ENCODE measurements at places on chromosomes 2 and 18.

GRCh38 chr2:11726384-11726783, 20.0 kb upstream of the LPIN1 start:
- DNase-seq, result no peak

- no peak for DNase-seq
Measured at GRCh38 chr2:213422211-213422610, 137.9 kb downstream of the SPAG16 start.

- DNase-seq, result no peak
Measured at GRCh38 chr18:62938487-62938886, 223.1 kb downstream of the PHLPP1 start.

DNA sequence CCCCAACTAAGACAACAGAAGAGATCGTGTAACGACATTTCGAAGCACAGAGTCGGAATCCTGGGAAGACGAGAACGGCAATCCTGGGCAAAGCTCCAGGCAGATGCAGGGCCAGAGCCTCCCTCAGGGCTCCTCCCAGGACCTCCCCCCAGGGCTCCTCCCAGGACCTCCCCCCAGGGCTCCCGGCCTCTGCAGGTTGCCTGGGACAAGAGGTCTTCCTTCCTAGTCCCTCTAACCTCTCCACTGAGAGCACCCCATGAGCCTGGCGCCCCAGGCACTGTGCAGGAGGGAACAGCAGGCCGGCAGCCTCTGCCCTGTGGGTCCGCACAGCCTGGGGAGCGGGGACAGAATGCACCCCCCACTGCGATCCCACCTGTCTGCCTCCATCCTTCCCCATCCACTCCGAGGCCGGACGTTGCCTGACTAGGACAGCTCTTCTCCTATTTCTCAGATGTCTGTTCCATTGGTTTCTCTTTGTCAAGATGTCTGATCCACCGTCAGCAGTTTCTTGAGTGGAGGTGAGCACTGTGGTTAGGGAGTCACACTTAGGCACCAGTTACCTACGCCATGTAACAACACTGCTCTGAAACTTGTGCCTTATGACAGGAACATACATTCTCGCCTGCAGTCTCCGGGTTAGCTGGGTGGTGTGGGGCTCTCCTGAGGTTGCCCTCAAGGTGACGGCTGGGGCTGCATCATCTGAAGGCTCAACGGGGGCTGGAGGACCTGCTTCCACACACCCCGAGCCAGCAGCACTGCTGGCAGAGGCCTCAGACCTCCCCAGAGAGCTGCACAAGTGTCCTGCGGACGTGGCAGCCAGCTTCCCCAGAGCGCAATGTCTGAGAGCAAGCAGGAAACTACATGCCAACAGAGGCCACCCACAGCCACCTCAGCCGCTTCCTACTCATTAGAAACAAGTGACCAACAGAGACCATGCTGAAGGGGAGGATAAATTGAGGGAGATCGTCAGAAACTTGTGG, 28.9 kb downstream of the ADI1 start:
- DNase-seq, result no peak

GRCh38 chr18:32698153-32698552, 74.7 kb downstream of the KLHL14 start:
- DNase-seq, result no peak

GRCh38 chr2:221533299-221533698, 38.8 kb downstream of the EPHA4 start:
- no peak for DNase-seq

GRCh38 chr2:225630824-225631533, 231.5 kb downstream of the NYAP2 start:
- no peak for DNase-seq

GRCh38 chr2:20642055-20642971, 8.6 kb downstream of the HS1BP3 start:
- DNase-seq, result peak; percentile 89

GRCh38 chr2:218981390-218981880, 3.5 kb downstream of the FEV start:
- DNase-seq, result no peak

DNA sequence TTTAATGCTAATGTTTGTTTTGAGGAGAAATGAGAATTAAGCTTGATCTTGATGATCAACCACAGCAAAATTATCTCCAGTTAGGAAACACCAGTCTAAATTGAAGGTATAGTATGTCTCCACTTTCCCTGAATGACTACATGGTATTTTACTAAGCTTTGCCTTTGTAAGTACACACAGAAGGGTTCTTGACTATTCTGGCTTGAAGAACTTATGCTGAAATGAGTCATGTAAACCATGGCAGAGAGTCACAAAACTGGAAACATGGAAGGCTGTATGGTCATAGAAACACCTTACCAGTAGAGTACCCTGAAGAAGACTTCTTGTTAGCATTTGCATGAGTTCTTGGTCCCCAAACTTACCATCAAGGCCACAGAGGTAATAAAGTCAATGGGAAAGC, 250.5 kb downstream of the SLC8A1 start:
- no peak for DNase-seq

DNA sequence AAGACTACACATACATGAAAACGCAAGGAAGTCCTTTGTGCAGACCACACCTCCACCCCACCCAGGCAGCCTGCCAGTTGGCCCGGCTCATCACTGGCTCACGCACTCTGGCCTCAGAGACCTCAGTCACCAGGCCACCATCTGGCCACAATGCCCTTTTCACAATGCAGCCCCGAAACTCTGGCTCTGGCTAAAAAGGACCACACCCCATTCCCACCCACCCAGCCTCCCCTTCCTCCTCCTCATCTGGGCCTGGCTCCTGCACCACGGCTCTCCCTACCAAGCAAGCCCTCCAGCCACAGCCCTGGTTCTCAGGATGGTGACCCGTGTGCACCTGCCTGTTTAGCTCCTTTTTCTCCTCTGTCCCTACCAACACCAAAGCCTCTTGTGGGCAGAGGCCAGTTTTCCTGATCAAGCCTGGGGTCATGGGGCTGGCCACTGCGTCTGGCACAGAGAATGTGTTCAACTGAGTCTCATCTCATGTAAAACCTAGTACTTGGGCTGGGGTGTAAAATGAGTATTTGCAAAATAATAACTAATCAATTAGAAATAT, 7.4 kb downstream of the HDAC4 start:
- peak; percentile 18 for DNase-seq

DNA sequence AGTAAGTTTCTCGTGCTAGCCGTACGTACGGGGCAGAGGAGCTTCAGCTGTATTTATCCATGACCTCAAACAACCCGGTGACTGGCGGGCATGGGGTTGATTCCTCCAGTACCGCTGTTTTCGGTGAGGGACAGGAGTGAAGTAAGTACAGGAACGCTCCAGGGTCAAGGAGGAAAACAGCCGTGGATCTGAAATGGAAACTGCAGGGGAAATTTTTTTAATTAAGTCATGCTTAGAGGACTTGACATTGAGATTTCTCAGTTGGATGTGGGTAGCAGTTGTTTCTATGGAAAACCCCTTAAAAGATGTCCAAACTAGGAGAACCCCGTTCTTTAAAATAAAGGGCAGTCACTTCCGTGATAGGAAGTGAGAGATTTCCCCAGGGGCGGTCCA, 1.2 kb downstream of the RAB12 start:
- no peak for DNase-seq

DNA sequence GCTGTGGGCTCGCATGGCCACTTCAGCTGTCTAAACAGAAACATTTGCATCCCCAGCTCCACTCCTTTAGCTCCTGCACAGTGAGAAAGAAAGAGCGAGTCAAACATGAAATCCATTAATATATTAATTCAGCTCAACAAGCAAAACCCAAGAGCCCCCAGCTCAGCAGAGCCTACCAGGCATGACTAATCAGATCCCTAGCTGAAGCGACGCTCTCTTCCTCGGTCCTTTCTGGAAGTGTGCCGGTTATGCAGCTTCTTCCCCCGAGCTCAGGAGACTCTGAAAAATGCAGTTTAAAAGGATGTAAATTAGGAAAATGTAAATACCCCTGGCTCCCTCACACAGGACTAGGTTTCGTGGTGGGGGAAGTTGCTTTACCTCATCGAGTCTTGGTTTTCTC, 221.5 kb downstream of the ANKRD30B start:
- DNase-seq, result no peak

DNA sequence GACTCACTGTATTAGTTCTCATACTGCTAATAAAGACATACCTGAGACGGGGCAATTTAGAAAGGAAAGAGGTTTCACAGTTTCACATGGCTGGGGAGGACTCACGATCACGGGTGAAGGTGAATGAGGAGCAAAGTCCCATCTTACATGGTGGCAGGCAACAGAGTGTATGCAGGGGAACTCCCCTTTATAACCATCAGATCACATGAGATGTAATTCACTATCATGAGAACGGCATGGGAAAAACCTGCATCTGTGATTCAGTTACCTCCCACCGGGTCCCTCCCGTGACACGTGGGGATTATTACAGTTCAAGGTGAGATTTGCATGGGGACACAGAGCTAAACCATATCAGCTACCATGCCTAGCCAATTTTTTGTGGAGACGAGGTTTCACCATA, 168.2 kb downstream of the NEDD4L start:
- no peak for DNase-seq

- no peak for DNase-seq
Measured at GRCh38 chr2:60498127-60498815, 55.2 kb downstream of the BCL11A start.

DNA sequence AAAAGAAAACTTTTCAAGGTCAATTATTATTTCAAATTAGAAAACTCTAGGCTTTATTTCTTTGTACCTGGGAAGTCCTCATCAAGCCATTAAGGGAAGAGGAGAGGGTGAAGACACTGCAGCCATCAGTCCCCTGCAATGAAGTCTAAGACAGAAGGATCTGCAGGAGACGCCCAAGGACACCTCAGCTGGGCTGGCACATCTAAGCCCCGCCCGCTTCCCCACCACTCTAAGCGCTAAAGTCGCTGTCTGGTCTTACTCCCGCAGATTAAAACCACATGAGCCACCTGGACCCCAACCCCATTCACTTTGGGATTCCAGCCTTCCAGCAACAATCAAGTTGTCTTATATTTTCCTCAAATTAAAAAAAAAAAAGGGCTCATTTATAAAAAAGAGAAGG, 104.4 kb downstream of the AFF3 start:
- DNase-seq, result peak; percentile 45

DNA sequence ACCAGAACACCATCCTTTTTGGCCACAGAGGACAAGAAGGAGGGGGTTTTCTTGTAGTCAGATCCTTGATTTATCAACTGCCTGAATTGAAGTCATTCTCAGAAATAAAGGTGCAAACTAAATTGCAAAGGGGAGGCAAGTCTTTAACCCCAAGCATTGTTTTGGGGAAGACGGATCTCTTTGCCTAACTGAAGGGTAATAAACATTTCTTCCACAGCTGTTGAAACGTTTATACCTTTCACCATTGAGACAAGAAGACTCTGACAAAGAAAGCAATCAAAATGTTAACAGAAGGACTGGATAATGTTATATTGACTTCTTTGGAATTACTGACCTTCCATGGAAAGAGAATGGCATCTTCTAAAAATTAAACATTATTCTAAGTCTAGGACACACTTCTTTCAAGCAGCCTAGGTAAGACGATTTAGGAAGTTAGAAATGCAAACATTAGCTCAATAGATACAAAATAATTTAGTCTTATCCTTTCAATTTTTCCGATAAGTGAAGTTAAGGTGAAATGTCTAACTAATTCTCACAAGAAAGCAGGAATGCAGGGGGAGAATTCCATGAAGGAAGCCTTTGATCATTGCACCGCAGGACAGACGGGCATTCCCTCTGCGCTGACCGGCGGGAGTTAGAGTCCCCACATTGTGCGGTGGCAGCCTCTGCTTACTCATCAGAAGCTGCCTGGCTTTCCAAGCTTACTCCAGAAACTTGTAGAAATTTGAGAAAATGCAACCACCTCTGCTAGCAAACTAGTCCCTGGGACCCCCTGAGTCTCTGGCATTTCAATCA, 69.4 kb upstream of the COPS8 start:
- no peak for DNase-seq

DNA sequence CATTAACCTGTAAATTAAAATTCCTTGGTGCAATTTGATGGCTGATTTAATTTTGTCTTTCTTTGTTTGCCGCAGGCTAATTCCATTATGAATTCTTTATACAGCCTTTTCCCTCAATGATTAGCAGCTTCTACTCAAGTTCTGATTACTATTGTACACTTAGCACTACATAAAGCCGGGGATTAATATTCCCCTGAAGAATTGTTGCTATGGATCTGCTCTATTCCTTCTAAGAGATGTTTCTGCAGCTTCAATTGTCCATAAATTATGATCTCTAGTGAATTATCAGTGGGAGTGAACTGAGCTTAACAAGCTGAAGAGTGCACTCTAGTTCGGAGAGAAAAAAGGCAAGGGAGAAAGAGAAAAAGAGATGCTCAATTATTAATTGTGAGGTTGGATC, 433.7 kb upstream of the SPRED2 start:
- DNase-seq, result no peak

DNA sequence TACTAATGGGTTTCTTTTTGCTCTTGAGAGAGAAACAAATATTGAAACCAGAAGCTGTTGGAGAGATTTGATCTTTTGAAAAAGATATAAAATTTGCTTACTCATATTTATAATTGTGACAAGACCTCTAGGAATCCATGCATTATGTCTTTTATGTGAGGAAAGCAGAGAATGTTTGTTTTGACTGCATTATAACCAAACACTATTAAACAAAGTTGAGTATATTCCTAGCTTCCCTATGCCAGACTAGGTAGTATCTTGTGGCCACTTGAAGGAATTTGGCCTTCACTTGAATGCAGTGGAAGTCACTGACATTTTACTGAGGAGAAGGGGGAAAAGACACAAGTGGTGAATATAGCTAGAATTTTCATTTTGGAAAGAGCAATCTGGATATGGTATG, 521.8 kb upstream of the ZEB2 start:
- no peak for DNase-seq

DNA sequence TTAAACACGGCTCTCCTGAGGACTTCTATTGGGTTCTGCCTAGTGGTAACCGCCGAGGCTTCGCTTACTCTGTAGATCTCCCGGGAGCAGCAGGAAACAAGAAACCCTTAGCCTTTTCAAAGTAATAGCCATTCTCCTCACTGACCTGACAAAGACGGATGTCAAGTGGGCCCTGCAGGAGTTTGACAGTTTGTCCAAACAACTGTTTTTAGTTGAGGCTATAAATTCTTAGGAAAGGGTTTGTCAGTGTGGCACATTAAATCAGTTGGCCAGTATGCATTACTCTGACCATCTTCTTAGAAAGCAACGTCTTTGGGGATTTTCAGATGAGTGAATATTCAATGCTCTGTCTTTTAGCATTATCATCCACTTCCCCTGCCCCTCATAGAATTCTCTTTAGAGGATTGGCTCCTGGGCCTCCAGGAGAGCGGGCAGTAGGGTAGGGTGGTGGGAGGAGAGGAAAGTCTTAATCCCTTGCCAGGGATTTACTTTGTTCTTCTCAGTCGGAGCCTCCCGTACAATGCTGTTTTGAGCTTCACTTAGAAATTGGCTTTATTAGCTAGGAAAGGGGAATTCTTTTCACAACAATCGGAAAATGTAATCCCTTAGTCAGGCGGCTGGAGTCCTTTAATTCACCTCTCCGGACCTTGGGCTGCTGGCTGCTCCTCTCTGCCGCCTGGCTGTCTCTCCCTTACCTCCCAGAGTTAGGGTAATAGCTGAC, 13.3 kb upstream of the C18orf32 start:
- DNase-seq, result no peak

GRCh38 chr2:135182190-135182589, 130.1 kb downstream of the RAB3GAP1 start:
- DNase-seq, result no peak
